ENCODE measurements at places on chromosomes 7 and 10.

DNA sequence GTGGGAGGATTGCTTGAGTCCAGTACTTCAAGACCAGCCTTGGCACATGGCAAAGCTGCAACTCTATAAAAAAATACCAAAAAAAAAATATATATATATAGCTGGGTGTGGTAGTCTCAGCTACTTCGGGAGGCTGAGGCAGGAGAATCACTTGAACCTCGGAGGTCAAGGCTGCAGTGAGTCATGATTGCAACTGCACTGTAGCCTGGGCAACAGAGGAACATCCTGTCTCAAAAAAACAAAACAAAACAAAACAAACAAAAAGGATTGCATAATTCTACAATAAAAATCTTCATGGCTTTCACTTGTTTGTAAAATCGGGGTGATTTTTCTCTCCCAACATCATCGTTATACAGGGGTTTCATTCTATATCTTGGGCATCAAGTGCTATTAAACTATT lies 35.1 kb downstream of the GUSB start:
- no peak for DNase-seq

GRCh38 chr10:13773043-13773442 lies 186.3 kb downstream of the PRPF18 start:
- DNase-seq = no peak

GRCh38 chr7:38781991-38782390 lies 127.0 kb downstream of the VPS41 start:
- DNase-seq = no peak

DNA sequence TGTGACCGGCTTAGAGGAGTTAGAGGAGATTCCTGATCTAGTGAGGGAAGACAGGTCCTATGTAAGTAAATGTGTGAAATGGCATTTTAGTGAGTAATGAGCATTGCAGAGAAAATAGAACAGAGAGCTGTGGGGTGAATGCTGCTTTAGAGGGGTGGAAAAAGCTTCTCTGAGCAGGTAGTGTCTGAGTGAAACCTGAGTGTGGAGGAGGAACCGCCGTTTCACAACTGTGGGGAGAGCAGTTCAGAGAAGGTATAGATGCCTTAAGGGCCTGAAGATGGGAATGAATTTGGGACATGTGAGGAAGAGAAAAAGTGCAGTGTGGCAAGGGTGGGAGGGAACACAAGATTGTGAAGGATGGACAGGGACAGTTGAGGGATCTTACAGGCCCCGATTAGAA lies 21.6 kb downstream of the FBH1 start:
- DNase-seq = no peak

GRCh38 chr10:10078446-10078845 lies 939.2 kb upstream of the CELF2 start:
- no peak for DNase-seq

DNA sequence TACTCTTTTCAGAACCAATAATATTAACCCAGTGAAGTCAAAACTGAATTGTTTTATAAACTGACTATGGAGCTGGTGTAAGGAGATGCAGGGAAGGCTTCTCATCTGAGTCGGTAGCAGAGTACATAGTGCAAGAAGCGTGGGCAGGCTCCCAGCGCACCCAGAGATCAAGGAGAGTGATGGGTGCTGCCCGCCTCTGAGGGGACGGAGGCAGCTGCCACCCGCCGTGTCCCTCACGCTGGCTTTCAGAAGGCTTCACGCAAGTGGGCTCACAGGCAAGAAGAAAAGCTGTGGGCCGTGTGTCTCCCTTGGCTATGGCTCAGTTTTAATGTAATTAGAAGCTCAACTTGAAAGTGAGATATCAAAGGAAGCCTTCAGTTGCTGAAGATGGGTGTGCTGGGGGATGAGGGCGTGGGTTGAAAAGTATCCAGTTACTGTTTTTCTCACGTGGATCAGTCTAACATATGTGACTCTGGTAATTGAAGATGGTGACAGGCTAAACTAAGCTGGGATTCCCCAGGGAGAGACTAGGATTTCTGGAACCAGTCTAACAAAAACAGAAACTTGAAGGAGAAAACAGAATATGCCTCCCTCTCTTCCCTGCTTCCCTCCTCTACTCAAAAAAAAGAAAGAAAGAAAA lies 159.9 kb downstream of the MGMT start:
- no peak for DNase-seq

- no peak for DNase-seq
Measured at GRCh38 chr7:100119970-100120732, 717 bp downstream of the CNPY4 start.
